ENCODE measurements at places on chromosomes 4 and X. TPM values are rescaled to one million over a fixed set of nuclear protein-coding genes. Genes with fewer than 3 reads are reported as not detected.

The MFAP3L gene
- total RNA-seq, result 0.29 TPM

The AMTN gene
- total RNA-seq, result not detected

The ADGRL3 gene
- 109 TPM for total RNA-seq

The ODAPH gene
- not detected for total RNA-seq

The L1CAM gene
- 7.7 TPM for total RNA-seq

The DMP1 gene
- total RNA-seq, result not detected

The NAP1L3 gene
- total RNA-seq, result not detected

The BMPR1B gene
- total RNA-seq, result 11.0 TPM

The PAGE1 gene
- total RNA-seq, result not detected

The PIR gene
- 30.9 TPM for total RNA-seq

DNA sequence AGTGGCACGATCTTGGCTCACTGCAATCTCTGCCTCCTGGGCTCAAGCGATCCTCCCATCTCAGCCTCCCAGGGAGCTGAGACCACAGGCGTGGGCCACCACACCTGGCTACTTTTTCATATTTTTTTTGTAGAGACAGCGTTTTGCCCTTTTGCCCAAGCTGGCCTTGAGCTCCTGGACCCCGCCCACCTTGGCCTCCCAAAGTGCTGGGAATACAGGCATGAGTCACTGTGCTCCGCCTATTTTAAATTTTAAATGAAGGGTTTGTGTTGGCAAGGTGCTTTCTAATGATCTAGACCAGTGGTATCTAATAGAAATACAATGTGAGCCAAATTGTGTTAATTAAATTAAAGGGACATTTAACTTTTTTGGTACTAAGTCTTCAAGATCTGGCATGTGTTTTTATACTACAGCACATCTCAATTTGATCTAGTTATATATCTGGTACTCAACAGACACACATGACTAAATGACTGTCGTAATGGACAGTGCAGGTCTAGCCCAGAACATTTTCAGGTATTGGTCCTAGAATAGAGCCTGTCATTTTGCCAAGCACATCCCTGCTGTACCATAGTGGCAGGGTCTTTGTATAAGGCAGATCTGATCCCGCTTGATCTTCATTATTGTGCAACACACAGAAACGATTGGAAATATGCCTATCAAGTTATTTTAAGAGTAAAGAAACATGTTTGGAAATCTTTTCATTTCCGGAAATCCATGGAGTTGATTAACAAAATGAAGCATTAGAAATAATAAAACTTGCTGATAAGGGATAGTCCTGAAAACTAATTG, 7.3 kb downstream of the PGK1 start:
- H3K27me3 ChIP-seq, result no peaks in the 10 kb centered on the region
- no peak overlapping the region for H3K27ac ChIP-seq
- H3K4me3 ChIP-seq, result no peak overlapping the region

DNA sequence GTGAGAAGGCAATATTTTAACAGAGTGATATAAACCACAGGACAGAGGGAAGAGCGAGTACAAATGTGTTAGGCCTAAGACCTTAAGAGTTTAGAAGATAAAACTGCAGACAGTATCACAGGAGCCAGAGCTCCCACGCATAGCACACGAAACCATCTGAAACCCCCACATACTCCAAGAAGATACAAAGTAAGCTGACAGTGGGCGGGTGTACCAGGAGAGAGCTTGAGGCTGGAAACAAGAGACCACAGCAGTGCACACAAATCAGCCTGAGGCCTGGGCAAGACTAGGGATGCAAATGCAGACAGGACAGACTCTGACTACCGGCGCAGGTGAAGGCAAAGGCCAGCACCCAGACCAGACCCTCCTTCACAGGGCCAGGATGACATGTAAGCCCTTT, 54.1 kb upstream of the ARHGAP24 start:
- H3K4me1 ChIP-seq, result no peaks in the 10 kb centered on the region
- DNase-seq, result peak; percentile 4
- H3K4me3 ChIP-seq, result no peak overlapping the region
- no peaks in the 10 kb centered on the region for H3K27me3 ChIP-seq

DNA sequence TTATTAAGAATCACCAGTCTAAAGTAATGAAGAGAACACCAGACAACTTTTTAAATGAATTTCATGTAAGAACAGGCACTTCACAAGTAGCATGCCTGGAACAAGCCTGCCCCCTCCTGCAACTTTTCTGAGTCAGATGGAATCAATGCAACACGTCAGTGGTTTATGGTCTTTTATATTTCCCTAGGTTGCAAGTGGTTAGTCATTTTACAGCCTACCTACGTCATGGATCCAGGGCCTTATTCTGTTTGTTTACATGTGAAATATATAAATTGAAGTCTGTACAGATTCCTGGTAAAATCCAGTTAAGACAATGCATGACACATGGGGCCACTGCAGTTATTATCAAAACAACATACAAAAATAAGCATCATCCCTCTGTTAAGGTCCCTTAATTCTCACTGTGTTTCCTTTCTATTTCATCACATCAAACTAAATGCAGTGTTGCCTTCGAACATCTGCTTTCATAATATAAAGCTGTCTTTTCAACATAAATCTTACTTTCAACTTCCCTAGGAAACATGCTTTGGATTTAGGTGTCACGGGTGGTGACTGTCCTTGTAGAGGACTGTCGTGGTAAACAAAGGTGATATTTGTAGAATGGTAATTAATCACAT, 309.3 kb downstream of the FRMPD4 start:
- no peak overlapping the region for H3K4me3 ChIP-seq
- H3K36me3 ChIP-seq, result no peaks in the 10 kb centered on the region
- H3K4me1 ChIP-seq, result no peaks in the 10 kb centered on the region
- no peak for DNase-seq

DNA sequence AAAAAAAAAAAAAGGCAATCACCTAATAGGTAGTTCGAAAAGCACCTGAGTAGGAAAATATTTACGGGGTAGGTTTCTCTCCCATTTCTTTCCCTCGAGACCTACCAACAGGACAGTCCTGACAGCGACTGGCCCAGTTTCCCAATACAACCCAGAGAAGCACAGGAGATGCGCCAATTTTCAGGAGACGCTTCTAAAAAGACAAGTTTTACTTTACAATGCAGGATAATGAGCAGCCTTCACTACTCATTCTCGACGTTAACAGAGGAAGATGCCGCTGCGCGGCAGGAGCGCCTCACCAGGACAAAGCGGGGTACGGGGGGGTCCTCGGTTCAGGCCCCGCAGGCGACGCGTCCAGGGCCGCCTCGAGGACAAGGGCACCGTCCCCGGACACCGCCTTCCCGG, 708 bp downstream of the BCLAF3 start:
- no peaks in the 10 kb centered on the region for H3K4me1 ChIP-seq
- H3K27me3 ChIP-seq, result no peaks in the 10 kb centered on the region
- H3K36me3 ChIP-seq, result no peaks in the 10 kb centered on the region
- peak; percentile 30 for DNase-seq
- peak overlapping the region; percentile 69 for H3K4me3 ChIP-seq

DNA sequence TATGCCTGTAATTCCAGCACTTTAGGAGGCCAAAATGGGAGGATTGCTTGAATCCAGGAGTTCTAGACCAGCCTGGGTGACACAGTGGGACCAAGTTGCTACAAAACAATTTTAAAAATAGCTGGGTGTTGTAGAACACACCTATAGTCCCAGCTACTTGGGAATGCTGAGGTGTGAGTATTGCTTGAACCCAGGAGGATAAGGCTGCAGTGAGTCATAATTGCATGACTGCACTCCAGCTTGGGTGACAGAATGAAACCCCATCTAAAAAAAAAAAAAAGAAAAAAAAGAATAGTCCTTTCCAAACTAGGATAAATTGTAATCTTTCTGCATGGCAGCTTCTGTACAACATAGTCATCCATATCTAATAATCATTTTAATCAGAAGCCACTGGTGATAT, 270.1 kb upstream of the INTU start:
- H3K27ac ChIP-seq, result no peak overlapping the region
- no peaks in the 10 kb centered on the region for H3K27me3 ChIP-seq
- peaks cover 6% of the 10 kb centered on the region for H3K4me1 ChIP-seq
- H3K36me3 ChIP-seq, result no peaks in the 10 kb centered on the region
- DNase-seq, result no peak

- DNase-seq, result no peak
- no peaks in the 10 kb centered on the region for H3K4me1 ChIP-seq
- H3K36me3 ChIP-seq, result peaks cover 26% of the 10 kb centered on the region
Observed at GRCh38 chrX:135347381-135348016, 38.2 kb downstream of the ETDC start.

GRCh38 chrX:46569621-46570020, 3.9 kb upstream of the CHST7 start:
- H3K27me3 ChIP-seq, result no peaks in the 10 kb centered on the region
- no peaks in the 10 kb centered on the region for H3K36me3 ChIP-seq
- no peak for DNase-seq
- no peak overlapping the region for H3K4me3 ChIP-seq
- peaks cover 19% of the 10 kb centered on the region for H3K4me1 ChIP-seq

- no peaks in the 10 kb centered on the region for H3K4me1 ChIP-seq
- H3K27me3 ChIP-seq, result no peaks in the 10 kb centered on the region
- no peak for DNase-seq
- no peak overlapping the region for H3K4me3 ChIP-seq
- peaks cover 67% of the 10 kb centered on the region for H3K36me3 ChIP-seq
Observed at GRCh38 chrX:65740909-65741308, 73.5 kb downstream of the MSN start.

GRCh38 chr4:5884796-5885195, 8.1 kb downstream of the CRMP1 start:
- no peak overlapping the region for H3K4me3 ChIP-seq
- no peaks in the 10 kb centered on the region for H3K36me3 ChIP-seq
- H3K27me3 ChIP-seq, result peaks cover 88% of the 10 kb centered on the region
- H3K27ac ChIP-seq, result no peak overlapping the region
- H3K4me1 ChIP-seq, result peaks cover 17% of the 10 kb centered on the region

GRCh38 chrX:40314070-40314469, 216.3 kb upstream of the BCOR start:
- DNase-seq, result peak; percentile 23
- no peaks in the 10 kb centered on the region for H3K36me3 ChIP-seq
- H3K27ac ChIP-seq, result no peak overlapping the region
- no peaks in the 10 kb centered on the region for H3K27me3 ChIP-seq

GRCh38 chr4:139900964-139901376, 235.4 kb downstream of the MGST2 start:
- peak overlapping the region; percentile 59 for H3K27ac ChIP-seq
- H3K36me3 ChIP-seq, result no peaks in the 10 kb centered on the region
- DNase-seq, result no peak

DNA sequence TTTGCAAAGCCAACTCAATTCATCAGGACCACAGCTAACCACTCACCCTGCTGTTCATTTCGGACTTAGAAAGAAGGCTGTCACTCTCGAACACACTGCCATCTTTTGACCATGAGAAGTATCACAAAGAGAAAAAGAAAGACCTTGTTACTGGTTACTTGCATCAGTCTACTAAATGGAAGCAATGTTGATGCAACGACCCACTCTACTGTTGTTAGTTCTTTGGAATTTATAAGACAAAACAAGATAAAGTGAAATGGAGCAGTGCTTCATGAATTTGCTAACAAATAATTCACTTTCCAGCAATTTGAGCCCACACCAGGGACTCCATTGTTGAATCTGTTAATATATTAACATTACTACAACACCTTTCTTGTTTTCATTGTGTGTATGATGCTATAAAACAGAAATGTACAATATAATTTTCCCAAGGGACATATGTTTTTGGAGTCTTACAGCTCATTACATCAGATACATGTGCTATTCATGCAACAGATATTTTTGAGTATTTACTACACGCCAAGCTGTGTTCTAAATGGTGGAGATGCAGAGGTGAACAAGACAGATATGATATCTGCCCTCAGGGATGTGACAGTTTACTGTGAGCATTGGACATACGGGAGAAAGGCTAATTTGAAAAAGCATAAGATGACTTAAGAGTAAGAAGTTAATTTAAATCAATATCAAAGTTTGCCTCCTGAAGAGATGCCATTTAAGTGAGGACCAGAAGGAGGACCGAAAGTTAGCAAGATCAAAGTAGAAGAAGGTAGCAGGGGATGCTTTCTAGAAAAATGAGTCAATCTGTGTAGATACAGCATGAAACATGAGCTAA, 87.2 kb downstream of the AREG start:
- no peaks in the 10 kb centered on the region for H3K36me3 ChIP-seq
- H3K27ac ChIP-seq, result no peak overlapping the region
- DNase-seq, result peak; percentile 67

- H3K4me1 ChIP-seq, result peaks cover 4% of the 10 kb centered on the region
- H3K36me3 ChIP-seq, result no peaks in the 10 kb centered on the region
- no peak for DNase-seq
- no peak overlapping the region for H3K27ac ChIP-seq
Observed at GRCh38 chr4:578451-579443, 2.7 kb upstream of the TMEM271 start.

- H3K4me1 ChIP-seq, result no peaks in the 10 kb centered on the region
- no peak for DNase-seq
- no peak overlapping the region for H3K4me3 ChIP-seq
- H3K27me3 ChIP-seq, result no peaks in the 10 kb centered on the region
Observed at GRCh38 chr4:156547891-156548290, 423.7 kb downstream of the PDGFC start.

- no peaks in the 10 kb centered on the region for H3K4me1 ChIP-seq
- H3K4me3 ChIP-seq, result no peak overlapping the region
- no peaks in the 10 kb centered on the region for H3K27me3 ChIP-seq
- H3K27ac ChIP-seq, result no peak overlapping the region
Observed at GRCh38 chrX:139224953-139225665, 305.4 kb upstream of the F9 start.

DNA sequence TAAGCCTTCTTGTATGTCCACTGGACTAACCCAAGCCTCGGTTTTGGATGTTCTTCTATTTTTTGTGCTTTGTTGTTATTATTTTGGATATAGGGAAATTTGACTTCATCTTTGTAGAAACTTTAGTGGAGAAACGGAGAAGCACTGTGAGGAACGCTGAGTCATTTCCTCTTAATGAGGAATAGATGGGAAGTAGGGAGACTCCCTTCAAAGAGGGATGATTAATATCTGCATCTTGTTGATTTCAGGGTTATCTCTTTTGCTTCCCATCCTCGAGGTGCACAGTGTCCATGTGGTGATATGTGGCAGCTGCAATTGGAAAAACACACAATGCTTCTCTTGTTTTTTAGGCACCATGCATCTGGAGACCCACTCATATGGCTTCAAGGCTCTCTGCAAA, 1147.9 kb downstream of the NLGN4X start:
- no peaks in the 10 kb centered on the region for H3K27me3 ChIP-seq
- no peak overlapping the region for H3K4me3 ChIP-seq
- H3K36me3 ChIP-seq, result no peaks in the 10 kb centered on the region
- H3K4me1 ChIP-seq, result no peaks in the 10 kb centered on the region

All from stomach (tissue), 19 donors.